ENCODE measurements at places on chromosomes 16 and 17. TPM values are rescaled to one million over a fixed set of nuclear protein-coding genes. Genes with fewer than 3 reads are reported as not detected.
A peak's percentile ranks its signal among the peaks of the same experiment; 100 is the strongest.

Gene TM4SF5
- total RNA-seq: not detected

Gene GRB2
- total RNA-seq: 88.8 TPM

DNA sequence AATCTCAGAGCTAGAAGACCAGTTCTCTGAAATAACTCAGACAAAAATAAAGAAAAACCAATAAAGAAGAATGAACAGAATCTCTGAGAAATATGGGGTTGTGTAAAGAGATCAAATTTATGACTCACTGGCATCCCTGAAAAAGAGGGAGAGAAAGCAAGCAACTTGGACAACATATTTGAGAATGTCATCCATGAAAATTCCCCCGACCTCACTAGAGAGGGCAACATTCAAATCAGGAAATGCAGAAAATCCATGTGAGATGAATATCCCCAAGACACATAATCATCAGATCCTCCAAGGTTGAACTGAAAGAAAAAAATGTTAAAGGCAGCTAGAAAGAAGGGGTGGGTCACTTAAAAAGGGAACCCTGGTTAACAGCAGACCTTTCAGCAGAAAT is 32.1 kb downstream of the TANC2 start:
- no peak for DNase-seq

DNA sequence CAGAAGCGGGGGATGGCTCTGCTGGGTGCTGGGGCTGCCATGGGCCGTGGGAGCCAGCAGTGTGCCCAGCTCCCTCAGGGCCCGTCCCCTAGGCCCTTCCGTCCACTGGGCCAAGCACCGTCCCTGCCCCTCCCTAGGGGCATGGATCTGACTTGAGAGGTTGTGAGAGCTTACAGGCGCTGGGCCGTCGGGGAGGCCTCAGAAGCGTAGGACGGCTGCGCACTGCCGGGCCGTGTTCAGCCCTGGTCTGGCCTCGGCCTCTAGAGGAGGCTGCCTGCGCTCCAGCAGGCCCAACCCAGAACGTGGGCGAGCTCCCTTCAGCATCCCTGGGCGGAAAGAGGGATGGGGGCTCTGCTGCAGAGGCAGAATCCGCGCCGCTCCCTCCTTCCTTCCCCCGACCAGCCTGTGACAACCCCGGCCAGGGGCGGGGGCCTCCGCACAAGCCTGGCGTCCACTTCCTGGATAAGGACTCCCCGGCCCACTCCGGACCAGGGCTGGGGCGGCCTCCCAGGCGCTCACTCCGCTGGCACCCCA is 685 bp upstream of the MPG start:
- no peak for DNase-seq

- no peak for DNase-seq
These were observed 10.3 kb downstream of the CNTNAP4 start for GRCh38 chr16:76287466-76287865.

DNA sequence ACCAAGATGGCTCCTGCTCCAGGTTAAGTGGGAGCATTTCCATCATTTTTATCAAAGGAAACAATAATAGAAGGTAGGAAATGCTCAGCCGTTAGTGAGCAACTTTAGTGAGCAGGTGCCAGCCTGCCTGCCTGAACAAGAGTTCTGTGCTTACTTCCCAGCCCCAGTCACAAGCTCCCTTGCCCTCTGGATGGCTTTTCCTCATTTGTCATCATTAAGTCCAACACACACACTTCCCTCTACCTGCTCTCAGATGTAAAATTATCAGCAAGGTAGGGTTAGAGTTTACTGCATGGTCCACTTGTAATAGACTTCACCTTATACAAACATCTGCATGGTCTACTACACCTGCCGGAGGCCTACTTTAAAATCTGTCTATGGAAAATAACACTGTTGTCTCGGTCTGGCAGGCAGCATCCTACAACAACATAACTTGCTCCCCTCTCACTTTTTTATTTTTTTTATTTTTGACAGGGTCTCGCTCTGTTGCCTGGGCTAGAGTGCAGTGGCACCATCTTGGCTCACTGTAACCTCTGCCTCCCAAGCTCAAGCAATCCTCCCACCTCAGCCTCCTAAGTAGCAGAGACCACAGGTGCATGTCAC is 12.7 kb downstream of the TEX2 start:
- no peak for DNase-seq

DNA sequence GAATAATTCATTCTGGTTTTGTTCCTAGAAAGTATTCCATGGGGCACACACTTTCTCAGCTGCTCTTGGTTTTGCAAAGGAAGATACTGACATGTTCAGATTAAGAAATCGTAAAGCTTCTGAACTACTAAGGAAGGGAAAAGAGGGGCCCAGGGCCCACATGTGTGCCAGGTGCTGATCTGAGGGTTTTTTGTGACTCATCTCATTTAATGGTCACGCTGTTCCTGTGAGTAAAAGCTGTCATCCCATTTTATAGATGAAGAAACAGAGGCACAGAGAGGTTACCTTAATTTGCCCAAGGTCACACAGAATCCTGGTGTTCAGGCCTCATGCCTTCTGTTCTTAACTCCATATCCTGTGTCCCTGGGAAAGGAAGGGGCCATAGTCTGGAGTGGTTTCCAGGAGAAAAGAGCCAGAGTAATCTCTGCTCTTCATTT is 113.2 kb downstream of the MSI2 start:
- no peak for DNase-seq

DNA sequence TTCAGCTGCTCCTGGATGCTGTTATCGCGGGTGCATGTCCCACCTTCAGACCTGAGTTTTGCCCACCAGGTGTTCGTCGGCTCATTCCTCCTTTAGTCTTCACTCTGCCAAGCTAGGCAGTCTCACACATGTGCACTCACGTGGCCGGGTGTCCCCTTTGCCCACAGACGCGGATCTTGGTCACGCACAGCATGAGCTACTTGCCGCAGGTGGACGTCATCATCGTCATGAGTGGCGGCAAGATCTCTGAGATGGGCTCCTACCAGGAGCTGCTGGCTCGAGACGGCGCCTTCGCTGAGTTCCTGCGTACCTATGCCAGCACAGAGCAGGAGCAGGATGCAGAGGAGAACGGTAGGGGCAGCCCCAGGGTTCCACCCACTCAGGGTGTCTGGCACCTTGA is 133.1 kb downstream of the ABCC6 start:
- DNase-seq: no peak

- peak; percentile 44 for DNase-seq
These were observed 5.8 kb downstream of the ITGAM start for GRCh38 chr16:31265329-31266245.
